ENCODE measurements at places on chromosomes 1 and 21.

- DNase-seq: no peak
Measured at GRCh38 chr1:25614501-25615171, 2.0 kb upstream of the MAN1C1 start.

DNA sequence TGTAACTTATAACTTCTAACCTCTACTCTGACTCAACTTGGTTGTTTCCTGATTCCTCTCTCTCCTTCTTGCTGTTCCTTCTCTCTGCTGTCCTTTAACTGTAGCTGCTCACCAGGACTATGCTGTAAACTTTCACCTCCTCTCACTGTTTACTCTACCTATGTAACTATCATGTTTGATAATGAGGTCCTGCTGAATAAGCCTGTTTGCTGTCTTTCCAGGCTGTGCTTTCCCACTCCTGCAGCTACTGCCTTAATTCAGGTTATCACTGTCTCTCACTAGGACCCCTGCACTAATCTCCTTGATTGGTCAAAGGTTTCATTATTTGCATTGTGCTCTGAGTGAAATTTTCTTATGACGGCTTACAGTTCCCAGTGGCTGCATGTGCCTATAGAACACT lies 633.9 kb upstream of the PTBP2 start:
- no peak for DNase-seq

GRCh38 chr1:118926261-118926660 lies 61.9 kb downstream of the TBX15 start:
- no peak for DNase-seq

DNA sequence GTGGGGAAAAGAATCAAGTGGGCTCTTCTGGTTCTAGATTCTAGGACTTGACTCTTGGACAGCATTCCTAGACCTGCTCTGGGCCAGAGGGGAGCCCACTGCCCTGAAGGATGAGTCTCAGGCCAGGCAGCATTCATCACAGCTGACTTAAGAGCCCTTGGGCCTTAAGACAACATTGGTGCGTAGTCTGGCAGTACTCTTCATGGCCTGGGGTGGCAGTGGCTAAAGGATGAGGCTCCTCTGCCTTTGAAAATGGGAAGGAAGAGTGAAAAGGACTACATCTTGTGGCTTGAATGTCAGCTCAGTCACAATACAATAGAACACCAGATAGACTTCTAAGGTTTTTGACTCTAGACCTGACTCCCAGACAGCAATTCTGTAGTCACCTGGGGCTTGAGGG lies 1415.1 kb upstream of the PRMT6 start:
- no peak for DNase-seq

GRCh38 chr1:235313262-235313661 lies 14.7 kb downstream of the ARID4B start:
- no peak for DNase-seq
